Umbilical cord (tissue), 2 donors: ENCODE measurements at places on chromosomes 11 and 22. TPM values are rescaled to one million over a fixed set of nuclear protein-coding genes. Genes with fewer than 3 reads are reported as not detected.

DNA sequence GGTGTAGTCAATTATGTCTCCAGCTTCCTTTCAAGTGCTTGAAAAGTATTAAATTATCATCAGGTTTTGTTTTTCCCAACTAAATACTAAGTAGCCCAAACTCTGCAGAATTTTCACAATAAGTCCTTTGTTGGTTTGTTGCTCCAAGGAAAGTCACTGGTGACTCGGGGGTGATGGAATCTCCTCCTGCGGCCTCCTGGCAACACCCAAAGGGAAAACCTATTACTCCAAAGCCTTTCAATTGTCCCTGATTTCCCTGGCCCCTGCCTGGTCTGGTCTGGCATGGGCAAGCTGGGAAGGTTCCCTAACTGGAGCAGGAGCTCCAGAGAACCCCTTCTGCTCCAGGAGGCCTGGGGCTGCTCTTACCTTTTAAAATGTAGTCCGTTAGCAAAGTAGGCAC is 47.9 kb downstream of the FEZ1 start:
- DNase-seq = no peak

- no peak for DNase-seq
Observed at GRCh38 chr11:25566298-25567200, 765.4 kb upstream of the ANO3 start.

DNA sequence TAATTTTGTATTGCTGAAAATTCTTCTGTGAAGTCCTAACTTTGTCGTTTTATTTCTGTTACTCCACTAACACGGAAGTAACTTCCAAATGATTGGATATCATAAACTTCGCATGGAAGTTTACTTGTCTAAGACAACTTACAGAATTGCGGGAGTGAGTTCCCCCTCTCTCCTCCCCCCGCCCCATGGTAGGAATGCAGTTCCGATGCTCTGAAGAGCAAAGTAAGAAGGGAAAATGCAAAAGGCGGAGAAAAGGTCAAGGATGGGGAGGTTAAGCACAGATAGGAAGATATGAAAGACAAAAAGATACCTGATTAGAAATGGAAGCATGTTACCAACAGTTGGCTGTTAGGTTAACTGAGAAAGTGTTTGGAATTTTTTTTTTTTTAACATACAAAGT is 1.3 kb downstream of the EIF3M start:
- DNase-seq = no peak

GRCh38 chr11:34395916-34396550 is 38.2 kb upstream of the ABTB2 start:
- DNase-seq = peak; percentile 7

- peak; percentile 93 for DNase-seq
Observed at GRCh38 chr22:37196539-37197450, 8.7 kb upstream of the C1QTNF6 start.

ME3 gene
- 37.6 TPM for total RNA-seq
